T-helper 17 cell (primary cell): ENCODE measurements at places on chromosomes 13 and 19. TPM values are rescaled to one million over a fixed set of nuclear protein-coding genes. Genes with fewer than 3 reads are reported as not detected.

TMEM221 gene
- not detected for total RNA-seq

ZIC2 gene
- not detected for total RNA-seq

LTBP4 gene
- 198 TPM for total RNA-seq

ZNF177 gene
- 1.1 TPM for total RNA-seq

AMER2 gene
- not detected for total RNA-seq

SERPINE3 gene
- not detected for total RNA-seq

REX1BD gene
- total RNA-seq = 97.1 TPM

PRRG2 gene
- total RNA-seq = 1.1 TPM

FBN3 gene
- total RNA-seq = not detected

RNF17 gene
- total RNA-seq = 1.1 TPM

GSX1 gene
- total RNA-seq = not detected

NLRP12 gene
- 0.34 TPM for total RNA-seq

DYRK1B gene
- total RNA-seq = 55.5 TPM

PROZ gene
- total RNA-seq = not detected

TEX29 gene
- total RNA-seq = not detected

ATP4B gene
- total RNA-seq = not detected

MAP2K7 gene
- 104 TPM for total RNA-seq

CEACAM3 gene
- total RNA-seq = 0.25 TPM

ZNF555 gene
- total RNA-seq = 3.4 TPM

PEAK3 gene
- total RNA-seq = not detected

RNF225 gene
- not detected for total RNA-seq

DNA sequence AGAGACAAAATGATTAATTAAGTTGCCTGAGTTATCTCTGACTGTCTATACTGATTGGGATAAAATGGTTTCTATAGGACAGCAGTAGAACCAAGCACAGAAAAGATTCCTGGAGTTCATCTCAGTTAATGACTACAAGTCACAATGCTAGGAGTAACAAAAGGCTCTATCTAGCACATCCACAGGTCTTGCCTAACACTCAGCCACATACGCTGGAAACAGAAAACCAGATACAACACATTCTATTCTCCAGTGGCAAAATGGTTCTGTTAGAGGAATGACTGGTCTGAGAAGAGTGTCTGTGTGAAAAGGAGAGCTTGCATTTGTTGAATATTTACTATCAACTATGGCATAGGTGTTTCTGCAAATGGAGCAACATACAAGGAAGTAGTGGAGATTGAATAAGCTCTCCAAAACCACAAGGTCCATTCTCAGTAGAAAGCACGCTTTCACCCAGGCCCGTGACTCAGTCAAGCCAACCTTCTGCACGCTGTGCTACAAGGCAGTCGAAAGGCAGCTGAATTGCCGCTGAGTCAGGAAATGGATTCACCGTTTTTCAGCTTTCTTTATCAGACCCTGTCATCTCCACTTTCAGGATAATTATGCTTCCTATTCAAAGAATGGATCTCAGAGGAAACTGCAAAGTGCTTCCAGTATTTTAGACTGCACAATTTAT lies 761.5 kb downstream of the EFNB2 start:
- DNase-seq = no peak

DNA sequence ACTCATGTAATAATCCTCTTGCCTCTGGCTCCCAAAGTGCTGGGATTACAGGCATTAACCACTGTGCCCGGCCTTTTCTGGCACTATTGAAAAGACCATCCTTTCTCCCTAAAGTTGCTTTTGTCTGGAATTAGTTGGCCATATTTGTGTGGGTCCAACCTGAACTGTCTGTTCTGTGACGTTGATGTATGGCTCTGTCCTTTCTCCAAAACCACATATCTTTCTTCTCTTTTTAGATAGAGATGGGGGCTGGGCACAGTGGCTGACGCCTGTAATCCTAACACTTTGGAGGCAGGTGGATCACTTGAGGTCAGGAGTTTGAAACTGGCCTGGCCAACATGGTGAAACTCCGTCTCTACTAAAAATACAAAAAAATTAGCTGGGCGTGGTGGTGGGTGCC lies 17.9 kb downstream of the DNM2 start:
- DNase-seq = no peak

- no peak for DNase-seq
Measured at GRCh38 chr13:28505543-28506135, 10.7 kb upstream of the FLT1 start.

- no peak for DNase-seq
Measured at GRCh38 chr19:18538115-18538514, 5.3 kb downstream of the FKBP8 start.

GRCh38 chr13:73365252-73365651 lies 306.4 kb downstream of the KLF5 start:
- no peak for DNase-seq

GRCh38 chr13:47109028-47109427 lies 212.2 kb upstream of the HTR2A start:
- no peak for DNase-seq

- DNase-seq = no peak
Measured at GRCh38 chr13:37294472-37294871, 189.0 kb upstream of the CSNK1A1L start.

DNA sequence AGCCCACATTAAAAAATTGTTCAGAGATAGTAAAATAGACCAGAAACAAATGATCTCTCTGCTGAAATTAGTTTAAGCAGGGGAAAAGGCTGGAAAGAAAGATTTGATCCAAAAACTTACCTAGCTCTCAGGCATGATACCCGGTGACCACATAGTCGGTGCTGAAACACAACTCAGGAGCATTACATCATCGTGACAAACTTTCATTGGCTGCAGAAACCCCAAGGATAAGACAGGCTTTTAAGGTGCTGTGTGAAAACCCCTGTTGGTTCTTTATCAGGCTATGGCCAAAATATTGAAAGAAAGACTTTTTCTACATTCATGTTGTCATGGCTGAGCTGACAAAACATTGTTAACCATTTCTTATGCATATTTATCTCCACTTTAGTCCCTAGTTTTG lies 171.7 kb upstream of the KLF12 start:
- no peak for DNase-seq

- no peak for DNase-seq
Measured at GRCh38 chr13:42398533-42398932, 126.6 kb downstream of the AKAP11 start.

DNA sequence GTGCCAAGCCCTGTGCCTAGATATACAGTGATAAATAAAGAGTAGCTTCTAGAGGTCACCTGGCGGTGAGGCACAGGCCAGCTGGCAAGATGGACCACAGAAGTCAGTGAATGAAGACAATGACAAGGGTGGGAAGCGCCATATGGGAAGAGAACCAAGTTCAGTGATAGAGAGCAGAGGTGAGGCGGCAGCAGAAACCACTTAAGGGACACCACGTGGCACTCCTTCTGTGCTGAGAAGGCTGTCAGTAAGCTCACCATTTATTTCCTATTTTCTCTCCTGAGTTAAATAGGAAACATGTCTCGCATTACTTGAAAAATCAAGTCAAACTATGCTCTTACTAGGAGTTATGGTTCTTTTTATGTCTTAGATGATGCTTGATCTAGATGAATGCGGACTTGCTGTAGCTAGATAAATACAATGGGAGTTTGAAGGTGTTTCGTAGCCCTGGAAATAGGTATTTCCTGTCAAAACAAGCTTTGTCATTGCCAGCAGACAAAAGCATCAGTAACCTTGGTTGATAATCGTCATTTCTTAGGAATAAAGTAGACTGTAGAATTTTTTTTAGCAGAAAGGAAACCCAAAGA lies 17.8 kb downstream of the ALOX5AP start:
- DNase-seq = no peak

DNA sequence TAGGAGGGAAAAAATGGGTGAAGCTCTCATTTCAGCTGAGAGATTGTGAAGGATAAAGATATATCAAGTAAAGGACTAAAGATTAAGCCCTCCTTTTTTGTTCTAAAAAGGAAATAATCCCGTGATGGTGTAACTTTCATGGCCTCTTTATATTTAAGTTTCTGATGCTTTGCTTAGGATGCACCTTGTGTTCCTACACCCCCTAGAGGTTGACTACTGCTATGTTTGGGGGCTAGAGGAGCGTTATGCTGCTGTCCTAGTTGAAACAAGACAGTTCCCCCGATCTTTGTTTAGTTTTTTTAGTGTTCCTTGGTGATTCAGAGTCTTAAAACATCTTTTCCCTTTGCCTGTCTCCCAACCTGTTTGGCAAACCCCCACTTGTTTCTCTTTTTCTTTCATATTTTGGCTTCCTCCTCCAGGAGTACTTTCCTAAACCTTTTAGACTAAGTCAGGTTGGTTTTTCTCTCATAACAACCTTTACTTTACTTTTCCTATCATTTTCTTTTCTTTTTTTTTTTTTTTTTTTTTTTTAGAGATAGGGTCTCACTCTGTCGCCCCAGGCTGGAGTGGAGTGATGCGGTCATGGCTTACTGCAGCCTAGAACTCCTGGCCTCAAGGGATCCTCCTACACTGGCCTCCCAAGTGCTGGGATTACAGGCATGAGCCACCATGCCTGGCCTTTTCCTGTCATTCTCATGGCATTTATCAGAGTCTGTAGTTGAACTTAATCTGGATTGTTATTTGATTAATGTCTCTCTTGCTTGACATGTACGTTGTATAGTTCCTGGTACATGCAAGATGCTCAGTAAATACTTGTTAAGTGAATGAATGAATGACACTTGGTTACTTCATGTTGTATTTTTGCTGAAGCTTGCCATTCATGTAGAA lies 2.8 kb downstream of the UBA2 start:
- no peak for DNase-seq

DNA sequence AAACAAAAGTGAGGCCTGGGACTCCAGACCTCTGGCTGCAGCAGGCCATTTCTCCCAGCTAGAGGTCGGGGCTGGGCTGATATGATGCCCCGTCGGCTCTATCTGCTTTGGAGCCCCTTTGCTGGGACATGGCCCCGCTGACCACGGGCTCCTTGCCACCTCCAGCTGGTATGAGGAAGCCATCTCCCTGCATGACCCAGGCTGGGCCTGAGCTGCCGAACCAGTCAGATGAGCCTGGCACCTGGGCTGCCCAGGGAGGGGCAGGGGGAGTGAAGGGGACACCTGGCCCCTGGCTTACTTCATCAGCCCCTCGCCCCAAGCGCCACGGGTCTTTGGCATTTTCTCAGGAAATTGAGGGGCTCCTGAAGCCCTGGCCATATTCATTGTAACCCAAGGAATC lies 7.8 kb downstream of the ZSWIM4 start:
- no peak for DNase-seq

- no peak for DNase-seq
Measured at GRCh38 chr19:36198119-36198518, 16.3 kb downstream of the ZNF565 start.

- DNase-seq = no peak
Measured at GRCh38 chr13:113837560-113838355, 26.1 kb downstream of the GAS6 start.

DNA sequence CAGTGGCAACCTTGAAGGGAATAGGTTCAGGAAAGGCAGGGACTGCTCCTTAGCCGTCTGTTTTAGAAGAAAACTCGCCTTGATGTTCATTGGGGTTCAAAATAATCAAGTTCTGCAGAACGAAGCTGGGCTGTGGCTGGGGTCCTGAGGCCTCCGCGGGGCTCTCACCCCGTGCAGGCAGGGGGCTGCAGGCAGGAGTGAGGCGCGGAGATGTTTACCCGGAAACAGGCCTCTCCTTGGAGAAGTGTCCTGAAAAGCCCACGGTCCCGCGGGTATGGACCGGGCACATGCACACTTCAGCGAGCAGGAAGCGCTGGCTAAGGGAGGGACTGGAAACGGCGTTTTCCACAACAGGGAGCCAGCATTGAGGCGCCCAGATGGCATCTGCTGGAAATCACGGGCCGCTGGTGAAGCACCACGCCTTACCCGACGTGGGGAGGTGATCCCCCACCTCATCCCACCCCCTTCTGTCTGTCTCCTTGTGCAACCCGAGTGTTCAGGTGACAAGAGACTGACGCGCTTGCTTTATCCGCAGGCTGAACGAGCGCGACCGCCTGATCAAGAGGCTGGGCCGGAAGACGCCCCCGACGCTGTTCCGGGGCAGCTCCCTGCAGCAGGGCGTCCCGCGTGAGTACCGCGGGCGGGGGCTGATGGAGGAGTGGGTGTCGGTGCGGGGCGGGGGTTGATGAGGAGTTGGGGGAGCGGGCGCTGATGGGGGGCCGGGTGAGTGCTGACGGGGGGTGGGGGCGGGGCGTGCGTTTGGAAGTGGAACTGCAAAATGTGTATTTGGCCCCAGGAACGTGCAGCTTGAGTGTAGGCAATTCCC lies 39.6 kb downstream of the SHISA2 start:
- DNase-seq = peak; percentile 23

GRCh38 chr13:111664696-111665095 lies 344.3 kb downstream of the TEX29 start:
- DNase-seq = no peak

GRCh38 chr19:616747-617526 lies 16.4 kb downstream of the POLRMT start:
- no peak for DNase-seq

GRCh38 chr13:20303636-20304035 lies 71.5 kb upstream of the GJB6 start:
- no peak for DNase-seq

GRCh38 chr19:6539514-6539913 lies 8.7 kb downstream of the TNFSF9 start:
- DNase-seq = no peak

DNA sequence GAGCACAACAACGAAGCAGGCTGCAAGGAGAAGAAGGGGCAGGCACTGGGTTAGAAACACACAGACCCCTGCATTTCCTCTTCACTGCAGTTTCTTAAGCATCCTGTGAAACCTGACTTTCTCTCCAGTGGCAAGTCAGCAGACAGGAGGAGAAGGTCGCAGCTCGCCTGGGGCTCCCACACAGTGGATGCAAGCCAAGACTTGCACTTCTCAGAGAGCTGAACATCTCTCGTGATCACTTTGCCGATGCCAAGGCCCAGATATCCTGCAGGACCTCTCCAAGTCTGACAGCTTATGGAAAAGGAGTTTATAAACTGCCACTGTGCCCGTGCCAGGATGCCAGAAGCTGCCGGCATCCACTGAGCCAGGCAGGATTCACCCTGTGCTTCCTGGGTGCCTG lies 18.4 kb downstream of the TMEM272 start:
- no peak for DNase-seq

- no peak for DNase-seq
Measured at GRCh38 chr19:16607819-16608218, 20.2 kb downstream of the MED26 start.

DNA sequence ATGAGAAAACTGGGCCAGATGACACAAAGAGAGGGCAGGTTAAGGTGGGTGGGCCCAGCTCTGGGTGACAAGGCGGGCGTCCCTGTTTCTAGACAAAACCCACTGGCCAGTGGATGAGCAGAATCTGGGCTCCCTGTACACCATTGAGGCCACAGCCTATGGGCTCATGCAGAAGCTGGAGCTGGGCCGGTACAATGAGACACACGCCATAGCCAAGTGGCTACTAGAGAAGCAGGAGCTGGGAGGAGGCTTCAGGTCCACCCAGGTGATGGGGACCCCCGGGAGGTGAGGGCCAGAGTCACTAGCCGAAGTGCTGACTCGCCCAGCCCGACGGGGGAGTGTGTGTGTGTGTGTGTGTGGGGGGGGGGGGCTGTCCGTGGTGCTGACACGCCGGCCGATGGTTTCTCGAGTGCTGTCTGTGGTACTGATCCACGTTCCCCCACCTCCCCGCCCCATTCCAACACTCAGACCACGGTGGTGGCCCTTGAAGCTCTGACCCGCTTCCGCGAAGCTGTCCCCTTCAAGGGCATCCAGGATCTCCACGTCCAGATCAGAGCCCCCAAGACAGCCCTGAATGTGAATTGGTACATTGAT lies 24.3 kb upstream of the SHFL start:
- no peak for DNase-seq
